ENCODE measurements at places on chromosomes 4 and X. TPM values are rescaled to one million over a fixed set of nuclear protein-coding genes. Genes with fewer than 3 reads are reported as not detected.

EDA2R gene
- polyA plus RNA-seq, result 0.64 TPM

SPANXN4 gene
- not detected for polyA plus RNA-seq

AP1AR gene
- 8.0 TPM for polyA plus RNA-seq

CDX4 gene
- polyA plus RNA-seq, result not detected

CD99L2 gene
- polyA plus RNA-seq, result 20.0 TPM

TGIF2LX gene
- polyA plus RNA-seq, result not detected
